ENCODE measurements at places on chromosomes 13 and 19.

DNA sequence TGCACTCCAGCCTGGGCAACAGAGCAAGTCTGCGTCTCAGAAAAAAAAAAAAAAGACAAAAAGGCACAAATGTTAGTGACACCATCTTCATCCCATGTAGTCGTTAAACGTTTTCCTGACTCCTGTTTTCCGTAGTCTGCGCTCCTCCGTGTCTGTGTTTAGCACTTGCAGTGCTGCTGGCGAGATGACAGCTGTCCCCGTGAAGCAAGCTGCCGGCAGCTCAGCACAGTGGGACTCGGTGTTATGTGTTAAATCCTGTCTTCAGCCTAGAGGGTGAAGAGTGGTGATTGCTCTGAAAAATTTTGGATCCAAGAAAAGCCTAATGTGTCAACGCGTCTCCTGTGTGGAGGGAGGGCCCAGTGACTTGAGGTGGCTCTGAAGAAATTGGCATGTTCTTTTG lies 18.4 kb downstream of the UBXN6 start:
- no peak for DNase-seq

- DNase-seq, result no peak
These were observed 549.5 kb upstream of the ARGLU1 start for GRCh38 chr13:107117327-107118012.

DNA sequence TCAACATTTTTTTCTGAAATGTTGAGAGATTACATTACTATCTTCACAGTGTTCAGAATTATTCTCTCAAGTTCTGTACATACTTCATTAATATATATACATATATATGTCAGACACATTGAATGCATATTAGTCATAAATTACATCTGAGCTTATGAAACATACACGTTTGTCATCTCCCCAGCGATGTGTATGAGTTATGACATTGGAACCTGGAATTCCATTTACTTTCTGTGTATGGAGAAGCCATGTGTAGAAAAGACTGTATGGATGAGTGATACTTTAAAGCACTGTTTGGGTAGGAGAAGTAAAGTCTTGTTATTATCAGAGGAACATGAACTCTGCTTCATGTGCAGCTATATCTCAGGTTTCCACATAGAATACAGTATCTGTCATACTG lies 167.2 kb downstream of the FGF14 start:
- DNase-seq, result no peak

DNA sequence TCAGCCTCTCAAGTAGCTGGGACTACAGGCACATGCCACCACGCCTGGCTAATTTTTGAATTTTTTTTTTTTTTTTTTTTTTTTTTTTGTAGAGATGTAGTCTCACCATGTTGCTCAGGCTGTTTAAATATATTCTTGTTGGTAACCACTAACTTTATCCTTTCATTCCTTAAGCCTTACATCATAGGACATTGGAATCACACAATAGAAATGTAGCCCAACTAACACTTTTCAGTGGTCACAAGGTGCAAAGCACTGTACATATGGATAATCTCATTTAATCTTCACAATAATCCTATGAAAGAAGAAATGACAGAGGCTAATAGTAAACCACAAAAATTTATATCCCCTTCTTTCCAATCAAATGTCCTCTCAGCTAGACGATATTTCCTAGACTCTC lies 417.8 kb upstream of the DACH1 start:
- DNase-seq, result no peak

DNA sequence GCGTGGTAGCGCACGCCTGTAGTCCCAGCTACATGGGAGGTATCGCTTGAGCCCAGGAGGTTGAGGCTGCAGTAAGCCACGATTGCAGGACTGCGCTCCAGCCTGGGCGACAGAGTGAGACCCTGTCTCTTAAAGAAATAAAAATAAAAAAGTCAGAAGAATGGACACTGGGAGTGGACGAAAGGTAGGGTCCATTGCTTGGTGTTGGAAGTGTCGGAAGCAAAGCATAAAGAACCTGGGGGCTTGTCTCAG lies 392 bp upstream of the ARHGAP33 start:
- DNase-seq, result no peak

DNA sequence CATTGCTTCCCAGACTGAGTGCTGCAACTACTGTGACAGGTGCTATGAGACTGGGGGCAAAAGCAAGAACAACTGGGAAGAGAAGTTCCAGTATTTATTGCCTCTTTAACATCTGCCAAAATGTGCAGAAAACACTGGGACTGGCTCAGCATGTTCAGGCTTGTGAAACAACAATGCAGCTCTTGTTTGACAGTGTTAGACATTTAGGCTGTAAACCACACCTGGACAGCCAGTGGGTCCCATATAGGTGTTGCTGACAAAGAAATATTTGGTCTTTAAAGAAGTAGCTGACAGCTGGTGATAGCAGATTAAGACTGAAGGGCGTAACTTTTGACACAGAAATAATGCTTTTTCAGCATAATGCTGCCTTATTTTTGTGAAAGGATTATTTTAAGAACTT lies 88.1 kb downstream of the STOML3 start:
- DNase-seq, result no peak

DNA sequence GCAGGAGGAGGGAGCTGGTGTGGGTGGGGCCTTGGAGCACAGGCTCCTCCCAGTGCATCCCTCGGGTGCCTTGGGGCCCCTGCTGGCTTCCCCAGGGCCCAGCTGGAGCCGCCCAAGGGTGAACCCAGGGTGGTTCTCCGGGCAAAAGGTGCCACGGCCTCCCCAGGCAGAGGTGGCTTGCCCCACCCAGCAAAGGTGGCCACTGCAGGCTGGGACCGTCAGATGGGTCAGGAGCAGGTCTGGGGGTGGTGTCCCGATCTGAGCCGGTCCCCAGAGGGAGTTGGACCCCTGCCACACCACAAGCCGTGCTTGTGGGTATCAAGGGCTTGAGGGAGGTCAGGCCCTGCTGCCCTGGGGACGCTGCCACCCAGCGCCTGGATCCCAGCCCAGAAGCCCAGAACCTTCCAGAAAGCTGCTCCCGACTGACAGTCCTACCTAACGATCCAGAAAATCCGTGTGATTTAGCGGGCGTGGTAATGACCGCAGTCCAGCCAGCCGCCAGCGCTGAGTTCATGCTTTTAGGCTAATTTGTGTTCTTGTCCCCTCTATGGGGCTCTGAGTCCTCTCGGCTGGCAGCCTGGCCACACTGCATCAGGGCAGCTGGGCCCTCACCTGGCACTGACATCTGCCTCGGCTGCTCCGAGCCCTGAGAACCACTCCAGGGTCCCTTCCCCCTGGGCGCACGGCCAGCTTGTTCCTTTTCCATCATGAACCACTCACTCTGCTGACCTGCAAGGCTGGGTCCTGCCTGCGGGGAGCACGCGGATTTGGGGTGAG lies 5.0 kb upstream of the GRIN3B start:
- DNase-seq, result no peak

DNA sequence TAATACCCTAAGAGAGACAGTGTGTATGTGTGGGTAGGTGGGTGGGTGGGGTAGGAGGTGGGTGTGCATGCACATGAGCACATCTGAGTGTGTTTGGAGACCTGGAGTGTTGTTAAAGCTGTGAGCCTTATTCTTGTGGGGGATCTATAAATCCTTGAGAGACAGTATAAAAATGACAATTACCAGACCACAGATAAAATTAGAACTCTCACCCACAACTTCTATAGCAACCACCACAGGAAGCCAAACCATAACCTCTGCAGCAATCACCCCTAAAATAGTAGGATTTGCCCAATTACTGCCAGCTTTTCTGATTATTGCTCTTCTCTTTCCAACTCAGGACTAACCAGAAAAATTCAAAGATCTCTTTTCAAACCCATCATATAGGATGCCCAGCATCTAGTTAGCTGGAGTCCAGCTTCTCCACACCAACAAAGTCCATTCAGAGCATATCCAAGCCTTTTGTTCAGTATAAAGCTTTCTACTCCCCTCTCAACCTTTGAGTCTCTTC lies 93.4 kb upstream of the SLITRK1 start:
- DNase-seq, result no peak

GRCh38 chr13:113886561-113887112 lies 22.8 kb upstream of the GAS6 start:
- no peak for DNase-seq

- no peak for DNase-seq
These were observed 23.4 kb upstream of the GATAD2A start for GRCh38 chr19:19382118-19382517.

GRCh38 chr13:51252954-51253532 lies 30.8 kb downstream of the FAM124A start:
- DNase-seq, result no peak

GRCh38 chr19:45070214-45070613 lies 6.1 kb downstream of the ZNF296 start:
- no peak for DNase-seq

GRCh38 chr19:33291623-33292534 lies 10.5 kb downstream of the CEBPA start:
- no peak for DNase-seq

DNA sequence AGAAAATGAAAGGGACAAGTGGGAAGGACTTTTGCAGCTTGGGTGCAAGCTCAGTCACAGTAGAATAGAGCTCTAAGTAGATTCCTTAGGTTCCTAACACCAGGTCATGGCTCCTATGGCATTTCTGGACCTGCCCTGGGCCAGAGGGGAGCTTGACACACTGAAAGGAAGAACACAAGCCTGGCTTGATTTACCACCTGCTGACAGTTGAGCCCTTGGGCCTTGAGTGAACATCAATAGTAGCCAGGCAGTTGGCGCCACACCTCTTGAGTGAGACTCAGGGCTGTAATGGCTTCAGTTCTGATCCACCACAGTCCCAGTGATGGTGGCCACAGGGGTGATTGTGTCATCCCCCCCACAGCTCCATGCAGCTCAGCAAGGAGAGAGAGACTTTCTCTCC lies 221.9 kb upstream of the PCDH17 start:
- no peak for DNase-seq

DNA sequence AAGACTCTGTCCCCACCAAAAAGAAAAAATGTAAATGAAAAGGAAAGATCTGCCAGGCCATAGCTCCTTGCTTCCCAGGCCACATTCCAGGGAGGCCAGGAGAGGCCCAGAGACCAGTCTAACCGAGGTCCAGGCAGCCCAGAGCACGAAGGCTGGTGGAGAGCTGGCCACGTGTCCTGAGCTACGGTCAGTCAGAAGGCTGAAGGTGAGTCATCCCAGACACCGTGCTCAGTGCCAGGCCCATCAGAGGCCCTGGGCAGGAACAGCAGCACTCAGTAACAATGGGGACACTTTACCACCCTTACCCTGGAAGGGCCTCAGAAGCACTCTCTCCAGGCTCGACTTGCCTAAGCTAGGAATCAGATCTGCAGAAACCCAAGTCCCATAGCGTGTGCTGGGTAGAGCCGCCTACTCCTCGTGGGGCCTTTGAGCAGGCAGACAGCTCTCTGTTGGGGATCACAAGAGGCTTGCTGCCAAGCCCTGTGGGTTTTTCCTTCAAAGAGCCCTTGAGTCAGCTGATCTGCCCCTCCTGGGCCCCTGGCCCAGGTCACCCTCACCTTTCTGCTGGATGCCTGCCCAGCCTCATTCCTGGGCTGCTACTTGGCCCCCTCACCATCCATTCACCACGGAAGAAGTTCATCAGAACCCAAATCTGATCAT lies 11.6 kb upstream of the DNMT1 start:
- DNase-seq, result no peak

GRCh38 chr19:10288662-10289166 lies 1.0 kb upstream of the ICAM5 start:
- no peak for DNase-seq

DNA sequence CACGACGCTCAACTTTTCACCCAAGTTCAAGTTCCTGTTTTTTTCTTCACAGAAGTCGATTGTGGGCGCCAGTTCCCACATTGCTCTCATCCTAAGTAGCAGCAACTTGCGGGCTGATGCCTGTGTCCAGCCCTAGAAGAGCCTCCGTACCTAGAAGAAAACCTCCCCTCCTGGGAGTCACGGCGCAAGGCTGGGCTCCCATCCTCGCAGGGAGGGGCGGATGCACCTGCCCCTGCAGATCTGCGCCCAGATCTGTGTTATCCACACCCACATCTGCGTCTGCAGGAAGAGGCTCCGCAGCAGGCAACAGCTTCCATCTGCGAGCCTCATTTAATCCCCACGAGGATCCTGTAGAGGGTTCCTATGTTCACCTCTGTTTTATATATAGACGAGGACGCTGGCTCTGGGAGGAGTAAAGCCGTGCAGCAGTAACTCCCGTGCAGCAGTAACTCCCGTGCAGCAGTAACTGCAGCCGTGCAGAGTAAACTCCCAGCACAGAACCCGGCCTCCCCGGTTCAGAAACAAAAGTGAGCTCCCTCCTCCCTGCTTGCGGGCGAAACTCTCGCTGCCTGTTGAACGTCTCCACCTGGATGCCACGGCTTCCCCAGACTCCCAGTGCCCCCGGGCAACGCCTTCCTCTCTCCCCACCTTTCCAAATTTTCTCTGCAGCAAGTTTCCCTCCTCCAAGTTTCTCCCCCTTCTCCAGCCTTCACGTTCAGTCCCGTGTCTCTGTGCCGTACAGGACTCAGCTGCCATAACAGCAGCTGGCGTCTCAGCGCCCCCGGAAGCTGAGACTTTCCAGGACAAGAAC lies 23.5 kb upstream of the LAIR1 start:
- DNase-seq, result peak; percentile 34

- no peak for DNase-seq
These were observed 5.4 kb downstream of the COL4A2 start for GRCh38 chr13:110312339-110313031.

DNA sequence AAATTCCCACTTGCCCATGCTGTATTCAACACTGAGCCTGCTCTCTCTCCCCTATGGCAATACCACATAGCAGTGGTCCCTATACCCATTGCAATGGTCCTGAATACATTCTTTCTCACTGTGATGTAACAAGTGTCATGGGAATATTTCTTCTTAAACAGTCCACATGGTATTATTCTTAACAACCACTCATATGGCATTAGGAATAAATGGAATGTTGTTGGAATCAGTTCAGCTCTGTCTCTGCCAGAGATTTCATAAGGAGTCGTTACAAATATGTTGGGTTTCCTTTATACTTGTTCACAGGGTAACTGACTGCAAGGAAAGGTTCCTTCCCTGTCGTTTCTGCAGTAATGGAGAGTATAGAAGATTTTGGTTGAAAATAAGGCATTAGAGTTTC lies 128.3 kb upstream of the SPATA13 start:
- DNase-seq, result no peak

Data from activated CD4-positive, alpha-beta T cell treated with anti-CD3 and anti-CD28 coated beads, Interleukin-2, amount 50 U/mL, for 1 hour (primary cell).